Erythroblast (primary cell): ENCODE measurements at places on chromosomes 2 and 18.

GRCh38 chr2:230849633-230850357 is 14.9 kb upstream of the ITM2C start:
- DNase-seq, result peak; percentile 55

DNA sequence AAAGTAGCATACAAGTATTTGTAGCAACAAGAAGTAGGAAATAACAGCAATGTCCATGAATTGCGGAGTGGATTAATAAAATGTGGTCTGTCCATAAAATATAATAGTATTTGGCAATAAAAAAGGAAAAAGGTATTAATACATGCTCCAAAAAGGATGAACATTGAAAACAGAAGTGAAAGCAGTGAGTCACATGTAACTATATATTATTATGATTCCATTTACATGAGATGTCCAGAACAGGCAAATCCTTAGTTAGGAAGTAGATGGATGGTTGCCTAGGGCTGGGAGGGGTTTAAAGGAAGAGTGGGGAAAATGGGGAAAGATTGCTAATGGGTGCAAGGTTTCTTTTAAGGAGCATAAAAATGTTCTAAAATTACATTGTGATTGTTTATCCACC is 44.5 kb downstream of the CCDC74A start:
- no peak for DNase-seq

GRCh38 chr18:49743117-49743567 is 70.2 kb downstream of the ACAA2 start:
- no peak for DNase-seq

DNA sequence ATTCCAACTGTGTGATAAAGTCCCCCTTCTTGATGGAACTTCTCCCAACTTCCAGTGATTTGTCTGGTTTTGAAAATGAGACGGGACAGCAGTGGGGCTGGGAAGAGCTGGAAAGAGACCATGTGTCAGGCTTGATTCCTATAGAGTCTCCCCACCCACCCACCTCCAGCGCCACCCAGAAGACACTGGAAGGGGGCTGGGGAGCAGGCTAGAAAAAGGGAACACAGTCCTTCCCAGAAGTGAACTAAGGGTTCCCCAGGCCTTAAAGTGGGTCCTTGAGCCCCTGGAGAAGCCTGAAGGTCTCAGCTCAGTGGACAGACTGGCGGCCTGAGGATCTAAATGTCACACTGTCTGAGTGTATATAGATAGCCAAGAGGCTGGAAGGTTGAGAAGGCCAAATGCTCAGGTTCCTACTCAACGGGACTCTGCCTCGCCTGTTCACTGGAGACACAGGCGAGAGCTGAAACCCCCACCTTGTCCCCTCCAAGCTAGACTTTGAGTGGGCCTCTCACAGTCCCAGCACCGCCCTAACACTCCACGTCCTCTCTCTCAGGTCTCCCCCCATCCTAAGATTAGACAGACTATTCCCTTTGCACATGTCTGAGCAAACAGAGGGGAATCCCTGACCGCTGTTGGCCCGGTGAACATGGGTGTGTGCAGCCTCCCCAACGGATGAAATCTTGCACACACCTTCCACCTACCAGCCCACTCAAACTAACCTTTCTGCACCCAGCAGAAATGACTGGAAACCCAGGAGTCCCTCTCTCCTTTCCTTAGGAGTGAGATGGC is 1.6 kb downstream of the PKDCC start:
- DNase-seq, result peak; percentile 42

DNA sequence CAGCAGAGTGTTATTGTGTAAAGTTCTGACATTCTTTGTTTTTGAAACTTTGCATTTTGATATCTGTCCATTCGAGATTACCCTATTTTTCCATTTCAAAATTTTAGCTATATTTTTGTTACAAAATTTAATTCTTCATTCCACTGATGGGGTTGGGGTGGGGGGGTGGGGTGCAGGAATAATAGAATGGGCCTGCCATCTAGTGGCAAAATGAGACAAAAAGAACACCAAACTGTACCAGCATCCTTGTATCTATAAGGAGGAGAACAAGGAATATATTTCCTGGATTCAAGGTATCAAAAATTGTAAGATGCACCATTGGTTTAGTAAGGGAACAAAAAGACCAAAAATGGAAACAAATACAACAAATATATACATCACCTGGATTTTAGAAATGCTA is 27.9 kb upstream of the TTR start:
- DNase-seq, result no peak

DNA sequence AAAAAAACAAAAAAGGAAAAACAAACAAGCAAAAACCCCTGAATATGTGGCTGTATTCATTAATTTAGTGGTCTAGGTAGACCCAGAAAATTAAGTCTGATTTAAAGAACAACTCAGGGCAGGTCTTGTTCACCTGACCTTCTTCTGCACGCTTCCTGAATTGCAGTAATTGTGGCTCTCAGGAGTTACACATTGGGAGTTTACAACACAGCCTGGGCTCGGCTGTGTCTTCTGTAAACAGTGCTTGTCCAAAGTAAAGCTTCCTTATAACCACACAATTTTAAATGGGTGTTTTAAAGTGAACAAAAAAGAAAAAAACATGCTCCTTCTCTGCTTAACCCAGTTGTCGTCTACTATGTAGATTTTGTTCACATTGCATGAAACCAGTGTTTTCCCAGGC is 8.3 kb upstream of the MTIF2 start:
- no peak for DNase-seq

DNA sequence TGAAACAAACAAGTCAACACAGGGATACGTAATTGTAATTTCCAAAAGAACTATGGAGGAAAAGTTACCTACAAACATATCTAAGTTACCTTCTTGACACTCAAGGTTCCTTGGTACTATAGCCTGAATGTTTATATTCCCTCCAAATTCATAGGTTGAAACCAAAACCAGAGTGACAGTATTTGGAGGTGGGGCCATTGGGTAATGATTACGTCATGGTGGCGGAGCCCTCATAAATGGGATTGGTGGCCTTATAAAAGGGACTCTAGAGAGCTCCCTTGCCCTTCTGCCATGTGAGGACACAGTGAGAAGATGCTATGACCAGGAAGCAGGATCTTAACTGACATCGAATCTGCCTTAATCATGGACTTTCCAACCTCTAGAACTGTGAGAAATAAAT is 87.3 kb downstream of the PMAIP1 start:
- DNase-seq, result peak; percentile 13
